Endodermal cell (in vitro differentiated cells): ENCODE measurements at places on chromosomes 11 and 22. TPM values are rescaled to one million over a fixed set of nuclear protein-coding genes. Genes with fewer than 3 reads are reported as not detected.

- DNase-seq = no peak
These were observed 74.7 kb upstream of the RRM1 start for GRCh38 chr11:4019891-4020290.

GRCh38 chr11:46294365-46295309 is 17.2 kb downstream of the CREB3L1 start:
- DNase-seq = peak; percentile 92

DNA sequence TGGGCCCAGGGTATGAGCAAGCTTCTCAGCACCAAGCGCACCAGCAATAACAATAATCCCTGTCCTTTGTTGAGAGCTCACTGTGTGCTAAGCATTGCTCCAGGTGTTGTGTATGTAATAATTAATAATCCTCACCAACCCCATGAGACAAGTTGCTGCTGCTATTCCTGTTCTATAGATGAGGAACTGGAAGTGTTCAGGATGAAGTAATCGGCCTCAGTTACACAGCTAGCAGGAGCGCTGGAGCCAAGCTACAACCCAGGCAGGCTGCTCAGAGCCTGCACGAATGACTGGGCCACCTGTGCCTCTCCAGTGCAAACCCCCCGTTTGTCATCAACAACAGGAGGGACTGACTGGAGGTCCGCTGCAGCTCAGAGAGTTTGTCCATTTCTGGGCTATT is 35.2 kb upstream of the CECR2 start:
- no peak for DNase-seq

DNA sequence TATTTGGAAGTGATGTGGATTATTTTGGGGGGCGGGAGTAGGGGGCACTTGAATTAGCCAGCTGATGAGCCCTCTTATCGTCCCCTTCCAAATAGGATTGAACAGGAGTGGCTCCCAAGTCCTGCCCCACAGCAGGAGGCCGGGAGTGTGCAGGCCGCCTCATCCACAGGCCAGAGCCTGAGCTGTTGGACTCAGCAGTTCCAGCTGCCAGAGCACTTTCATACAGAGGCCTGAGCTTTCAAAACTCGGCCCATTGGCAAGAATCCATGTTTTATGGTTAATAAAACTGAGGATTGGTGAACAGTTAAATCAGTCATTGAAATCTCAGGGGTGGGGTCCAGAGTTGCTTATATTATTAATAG is 9.6 kb downstream of the FAM118A start:
- DNase-seq = no peak

The ENDOD1 gene
- 1.8 and 1.9 TPM in 2 replicates for total RNA-seq

GRCh38 chr22:29195118-29195963 is 10.4 kb upstream of the EMID1 start:
- DNase-seq = no peak

- DNase-seq = peak; percentile 74
These were observed 1.1 kb downstream of the HMGXB4 start for GRCh38 chr22:35258191-35258988.

DNA sequence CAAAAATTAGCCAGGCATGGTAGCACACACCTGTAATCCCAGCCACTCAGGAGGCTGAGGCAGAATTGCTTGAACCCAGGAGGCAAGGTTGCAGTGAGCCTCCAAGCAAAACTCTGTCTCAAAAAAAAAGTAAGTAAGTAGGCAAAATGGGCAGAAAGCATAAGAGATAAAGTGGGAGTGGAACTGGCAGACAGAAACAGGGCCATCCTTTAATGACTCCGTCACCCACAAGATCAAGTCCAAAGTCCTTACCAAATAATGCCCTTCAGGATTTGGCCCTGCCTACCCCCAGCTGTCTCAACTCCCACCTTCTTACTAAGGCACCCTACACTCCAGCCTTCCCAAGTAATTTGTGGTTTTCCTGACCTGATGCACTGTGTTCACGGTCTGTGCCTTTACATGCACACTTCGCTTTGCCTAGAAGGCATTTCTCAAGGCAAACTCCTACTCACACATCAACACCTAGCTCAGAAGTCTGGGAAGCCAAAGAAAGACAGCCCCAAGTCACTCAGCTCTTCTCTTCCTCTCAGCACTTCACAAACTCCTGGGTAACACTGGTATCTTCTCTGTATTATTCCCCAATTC is 6.1 kb downstream of the MAPK1 start:
- no peak for DNase-seq

The MS4A3 gene
- total RNA-seq = not detected in 2 replicates

DNA sequence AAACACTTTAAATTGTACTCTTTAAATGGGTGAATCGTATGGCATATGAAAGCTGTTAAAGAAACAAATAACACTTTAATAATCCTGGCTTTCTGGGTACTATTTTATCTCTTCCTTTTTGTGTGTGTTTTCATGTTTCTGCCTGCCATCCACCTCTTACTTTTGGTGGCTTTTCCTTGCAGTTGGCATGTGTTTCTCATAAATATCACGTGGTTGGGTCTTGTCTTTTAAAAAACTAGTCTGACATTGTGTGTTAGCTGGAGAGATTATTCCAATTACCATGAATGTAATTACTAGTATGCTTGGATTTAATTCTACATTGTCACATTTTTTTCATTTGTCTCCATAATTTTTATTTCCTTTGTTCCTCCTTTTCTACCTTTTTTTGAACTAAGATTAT is 262.9 kb upstream of the B3GAT1 start:
- no peak for DNase-seq

The NRGN gene
- 1.7 to 4.7 TPM (median 4.2 TPM) in 3 replicates for total RNA-seq

The RNF214 gene
- 51.1 to 55.3 TPM (median 51.2 TPM) in 3 replicates for total RNA-seq

DNA sequence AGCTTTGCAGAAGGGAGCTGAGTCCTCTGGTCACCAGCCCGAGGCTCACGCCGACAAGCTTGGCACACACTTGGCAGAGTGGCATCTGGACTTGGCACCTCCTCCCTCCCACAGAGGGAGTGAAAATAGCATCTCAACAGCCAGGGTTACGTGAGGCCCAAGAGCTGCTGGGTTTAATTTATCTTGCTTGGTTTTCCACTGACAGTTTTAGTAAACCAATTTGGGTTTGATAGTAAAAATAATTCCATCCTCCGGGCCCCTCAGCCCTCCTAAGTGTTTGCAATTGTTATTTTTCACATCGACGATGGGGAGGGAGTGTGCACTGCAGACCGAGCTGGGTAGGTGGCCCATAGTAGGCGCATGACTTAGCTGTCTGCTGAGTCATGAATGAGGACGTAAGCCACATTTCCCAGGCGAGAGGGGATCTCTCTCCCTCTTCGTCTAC is 107.6 kb upstream of the ASPHD2 start:
- no peak for DNase-seq

DNA sequence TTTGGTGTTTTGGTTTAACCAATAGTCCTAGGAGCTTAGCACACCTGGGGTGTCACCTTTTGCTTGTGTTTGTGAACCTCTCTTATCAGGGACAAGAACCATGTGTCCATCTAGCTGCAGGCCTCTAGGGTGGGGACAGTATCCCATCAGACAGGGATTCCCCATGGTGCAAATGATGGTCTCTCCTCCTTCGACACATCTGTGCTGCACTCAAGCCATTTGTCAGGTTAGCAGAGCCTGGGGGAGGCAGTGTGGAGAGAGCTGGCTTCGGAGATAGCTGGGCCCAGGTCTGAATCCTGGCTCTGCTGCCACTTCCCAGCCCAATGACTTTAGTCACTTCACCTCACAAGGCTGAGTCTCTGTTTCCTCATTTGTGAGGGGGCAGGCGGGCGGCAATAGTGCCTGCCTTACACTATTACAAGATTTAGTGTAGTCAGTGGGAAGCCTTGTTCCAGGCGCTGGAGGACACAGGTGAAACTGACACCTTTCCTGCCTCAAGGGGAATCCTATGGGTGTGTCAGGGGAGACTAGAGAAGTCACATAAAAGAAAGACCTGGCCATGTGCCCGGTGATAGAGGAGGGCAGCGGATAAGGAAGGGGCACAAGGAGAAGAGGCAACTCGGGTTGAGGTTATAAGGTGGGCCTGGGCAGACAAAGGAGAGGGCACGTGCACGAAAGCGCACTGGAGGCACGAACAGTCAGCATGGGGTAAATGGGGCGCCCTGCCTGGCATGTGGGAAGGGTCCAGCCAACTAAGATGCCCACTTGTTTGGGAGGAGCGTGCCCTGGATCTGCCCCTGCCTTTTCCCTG is 12.6 kb downstream of the KLHL35 start:
- DNase-seq = peak; percentile 51

DNA sequence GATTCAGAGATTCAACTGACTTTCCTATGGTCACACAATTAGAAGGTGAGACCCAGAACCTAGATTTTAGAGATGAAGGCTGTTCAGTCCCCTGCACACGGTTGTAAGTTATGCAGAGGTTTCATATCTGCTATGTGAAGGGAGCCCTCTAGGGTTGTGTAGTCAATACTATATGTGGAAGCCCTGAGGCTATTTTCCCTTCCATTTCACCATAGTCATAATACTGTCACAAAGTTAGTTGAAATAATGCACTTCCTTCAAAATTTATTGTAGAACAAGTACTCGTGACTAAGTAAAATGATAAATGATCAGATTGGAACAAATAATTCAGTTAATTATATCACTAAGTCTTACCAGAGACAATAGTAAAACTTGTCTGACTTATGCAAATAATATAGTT is 48.8 kb downstream of the ENDOD1 start:
- no peak for DNase-seq

- no peak for DNase-seq
These were observed 1.2 kb downstream of the JAML start for GRCh38 chr11:118223570-118223969.

GRCh38 chr11:133082453-133082781 is 449.9 kb downstream of the OPCML start:
- no peak for DNase-seq

DNA sequence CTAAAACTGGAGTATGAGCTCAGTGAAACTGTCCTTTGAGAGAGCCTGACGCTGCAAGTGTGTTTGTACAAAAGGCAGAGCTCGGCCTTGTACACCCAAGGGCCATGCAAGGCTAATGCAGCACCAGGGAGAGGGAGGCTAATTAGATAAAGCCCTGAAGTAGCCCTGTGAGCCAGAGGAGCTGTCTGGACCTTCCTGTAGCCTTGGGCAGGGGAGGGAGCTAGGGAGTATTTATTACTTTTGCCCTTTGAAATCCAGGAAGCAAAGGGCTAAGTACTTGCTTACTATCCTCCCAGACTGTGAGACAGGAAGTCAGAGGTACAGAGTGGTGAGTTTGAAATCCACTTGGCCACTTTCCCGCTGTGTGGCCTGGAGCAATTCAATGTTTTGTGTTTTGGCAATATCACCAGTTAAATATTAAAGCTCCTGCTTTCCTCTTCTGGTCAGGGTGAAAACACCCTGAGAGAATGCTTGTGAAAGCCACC is 10.2 kb upstream of the LDHA start:
- peak; percentile 54 for DNase-seq

The CAPRIN1 gene
- 221 to 256 TPM (median 226 TPM) in 3 replicates for total RNA-seq

The WBP2NL gene
- not detected in 3 replicates for total RNA-seq

DNA sequence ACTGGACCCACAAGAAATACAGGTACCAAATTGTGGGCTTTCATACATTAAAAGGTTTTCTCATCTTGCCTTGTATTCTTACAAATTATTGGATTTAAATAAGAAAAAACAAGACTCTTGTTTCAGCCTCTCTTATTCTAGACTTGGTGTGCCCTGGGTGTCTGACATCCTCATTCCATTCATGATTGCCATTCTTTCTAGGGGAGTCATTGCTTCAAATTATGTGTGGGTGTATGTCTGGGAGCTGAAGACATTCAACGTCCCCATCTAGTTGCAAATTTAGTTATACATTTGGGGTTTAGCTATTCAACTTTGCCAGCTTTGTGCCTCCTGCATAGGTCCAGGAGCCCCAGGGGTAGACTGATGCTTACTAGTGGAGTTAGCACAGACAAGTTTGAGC is 18.1 kb downstream of the MAML2 start:
- DNase-seq = no peak

DNA sequence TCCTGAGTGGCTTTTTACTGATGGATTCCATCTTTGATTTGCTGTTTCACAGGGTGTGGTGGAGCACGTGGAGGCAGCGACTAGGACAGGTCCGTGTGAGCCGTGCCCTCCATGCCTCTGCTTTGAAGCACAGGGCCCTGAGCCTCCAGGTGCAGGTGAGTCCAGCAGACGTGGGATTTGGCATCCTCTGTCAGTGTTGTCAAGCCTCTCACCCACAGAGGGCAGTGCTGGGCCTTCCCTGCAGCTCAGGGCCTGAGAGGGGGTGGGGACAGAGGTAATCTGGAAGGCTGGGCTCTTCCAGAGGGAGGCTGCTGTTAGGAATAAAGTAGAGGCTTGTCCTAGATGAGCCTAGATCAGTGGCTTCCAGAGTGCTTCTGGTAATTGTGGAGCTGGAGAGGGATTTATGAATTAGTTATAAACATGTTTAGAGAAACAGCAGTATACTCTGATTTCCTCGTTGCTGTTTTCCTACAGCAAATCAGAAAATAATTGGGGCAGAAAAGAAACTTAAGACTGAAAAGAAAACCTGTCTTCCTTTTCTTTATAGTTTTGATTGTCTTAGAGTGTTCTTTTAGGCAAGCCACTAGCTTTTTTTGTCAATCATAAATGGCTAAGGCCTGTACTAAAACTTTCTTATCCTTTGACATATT is 65.0 kb downstream of the SFI1 start:
- DNase-seq = peak; percentile 96
